ENCODE measurements at places on chromosomes 11 and 22.

DNA sequence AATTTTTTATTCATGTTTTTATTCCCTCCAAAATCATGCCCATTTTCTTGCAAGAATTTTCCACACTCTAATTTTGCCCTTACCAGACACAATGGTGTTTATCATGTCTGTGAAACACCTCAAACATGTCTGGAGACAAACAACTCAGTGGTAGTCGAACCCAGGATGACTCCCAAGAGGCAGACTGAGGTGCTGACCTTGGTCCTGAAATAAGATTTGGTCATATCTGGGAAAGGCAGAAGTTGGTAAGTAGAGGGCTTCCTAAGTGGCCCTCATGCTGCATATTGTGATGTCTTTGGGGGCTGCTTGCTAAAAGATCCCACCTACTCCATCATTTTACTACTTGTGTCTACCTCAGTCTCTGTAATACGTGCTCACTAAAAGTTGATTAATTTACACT, 369.4 kb upstream of the ISX start:
- DNase-seq, result no peak

- no peak for DNase-seq
Measured at GRCh38 chr11:111352935-111353710, 26.0 kb downstream of the POU2AF1 start.

DNA sequence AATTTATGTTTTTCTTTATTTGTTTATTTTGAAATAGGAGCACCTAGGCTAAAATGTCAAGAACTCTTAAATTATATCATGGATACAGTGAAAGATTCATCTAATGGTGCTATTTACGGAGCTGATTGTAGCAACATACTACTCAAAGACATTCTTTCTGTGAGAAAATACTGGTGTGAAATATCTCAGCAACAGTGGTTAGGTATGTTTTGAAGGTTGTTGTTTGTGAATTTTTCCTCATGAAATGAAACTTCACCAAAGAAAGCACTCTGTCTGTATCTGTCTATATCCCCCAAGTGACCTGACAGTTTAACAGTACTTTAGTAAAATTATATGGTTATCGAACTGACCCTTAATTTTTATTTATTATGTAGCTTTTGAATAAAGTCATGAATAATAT, 12.8 kb downstream of the ATM start:
- no peak for DNase-seq

- peak; percentile 29 for DNase-seq
Measured at GRCh38 chr11:28822576-28822975, 714.4 kb downstream of the METTL15 start.

- peak; percentile 35 for DNase-seq
Measured at GRCh38 chr11:43316451-43316850, 4.7 kb downstream of the API5 start.

- DNase-seq, result peak; percentile 10
Measured at GRCh38 chr11:108369064-108369463, 98.3 kb downstream of the C11orf65 start.
